ENCODE measurements at places on chromosomes 12 and 14.

GRCh38 chr12:52895726-52896189 is 9.1 kb downstream of the KRT8 start:
- H3K4me1 ChIP-seq: no peaks in the 10 kb centered on the region
- DNase-seq: no peak
- no peaks in the 10 kb centered on the region for H3K36me3 ChIP-seq
- no peak overlapping the region for H3K4me3 ChIP-seq
- H3K27me3 ChIP-seq: peaks cover 5% of the 10 kb centered on the region

- no peak overlapping the region for H3K27ac ChIP-seq
- no peaks in the 10 kb centered on the region for H3K36me3 ChIP-seq
- no peak for DNase-seq
- H3K4me1 ChIP-seq: peaks cover 35% of the 10 kb centered on the region
- H3K27me3 ChIP-seq: no peaks in the 10 kb centered on the region
Measured at GRCh38 chr12:116050275-116050674, 227.2 kb downstream of the MED13L start.

GRCh38 chr12:133256321-133256720 is 20.6 kb upstream of the ANHX start:
- H3K27ac ChIP-seq: no peak overlapping the region
- H3K4me1 ChIP-seq: no peaks in the 10 kb centered on the region
- no peaks in the 10 kb centered on the region for H3K36me3 ChIP-seq
- no peaks in the 10 kb centered on the region for H3K27me3 ChIP-seq
- no peak overlapping the region for H3K4me3 ChIP-seq

DNA sequence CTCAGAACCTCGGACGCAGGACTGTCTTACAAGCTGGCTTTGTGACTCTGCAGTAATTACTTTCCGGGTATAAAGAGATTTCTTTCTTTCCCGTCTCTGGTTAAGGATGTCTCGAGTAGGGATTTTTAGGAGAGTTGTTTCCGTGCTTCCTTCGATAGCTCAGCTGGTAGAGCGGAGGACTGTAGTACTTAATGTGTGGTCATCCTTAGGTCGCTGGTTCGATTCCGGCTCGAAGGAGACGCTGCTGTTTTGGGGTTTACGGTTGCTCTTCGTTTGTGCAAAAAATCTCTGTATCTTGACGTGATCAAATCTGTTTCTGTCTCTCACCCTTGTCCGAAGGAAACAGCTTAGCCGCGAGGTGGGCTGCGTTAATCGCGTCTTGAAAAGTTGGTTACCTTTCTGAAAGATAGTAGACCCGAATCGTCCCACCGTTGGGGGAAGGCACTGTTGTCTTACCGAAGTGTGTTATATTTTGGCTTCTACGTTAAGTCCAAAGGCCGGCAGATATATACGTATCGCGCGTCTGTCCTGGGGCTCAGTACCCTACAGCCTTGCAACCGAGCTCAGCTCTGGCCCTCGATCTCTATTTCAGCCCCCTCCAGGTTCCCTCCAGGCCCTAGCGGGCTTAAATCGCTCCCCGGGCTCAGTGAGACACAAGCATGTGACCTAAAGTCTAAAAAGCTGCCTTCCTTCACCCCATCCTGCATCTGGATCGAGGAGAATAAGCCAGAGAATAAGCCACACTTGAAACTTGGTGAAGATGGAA is 1.1 kb upstream of the RNASE4 start:
- no peaks in the 10 kb centered on the region for H3K27me3 ChIP-seq
- H3K4me1 ChIP-seq: peaks cover 12% of the 10 kb centered on the region
- peak; percentile 88 for DNase-seq
- no peak overlapping the region for H3K4me3 ChIP-seq
- H3K27ac ChIP-seq: no peak overlapping the region

GRCh38 chr12:22453511-22453910 is 90.8 kb downstream of the C2CD5 start:
- no peaks in the 10 kb centered on the region for H3K27me3 ChIP-seq
- H3K4me3 ChIP-seq: no peak overlapping the region
- H3K4me1 ChIP-seq: no peaks in the 10 kb centered on the region
- peaks cover 13% of the 10 kb centered on the region for H3K36me3 ChIP-seq
